ENCODE measurements at places on chromosomes 7 and 10. TPM values are rescaled to one million over a fixed set of nuclear protein-coding genes. Genes with fewer than 3 reads are reported as not detected.

ASIC3 gene
- 15.2 TPM for total RNA-seq

GRCh38 chr10:56360967-56361612 lies at the start of gene ZWINT:
TSS of gene ZWINT (minus strand) at chr10:56361259. CDS start at chr10:56361236, 23 bp downstream.
- peak; percentile 90 for DNase-seq
- peak within 1 kb of the TSS; percentile 74 for H3K4me3 ChIP-seq
- peaks cover 16% of the 10 kb centered on the region for H3K4me1 ChIP-seq
- H3K27ac ChIP-seq, result peak within 1 kb of the TSS; percentile 56
- H3K27me3 ChIP-seq, result no peaks in the 10 kb centered on the region

ZNF804B gene
- total RNA-seq, result not detected

DNA sequence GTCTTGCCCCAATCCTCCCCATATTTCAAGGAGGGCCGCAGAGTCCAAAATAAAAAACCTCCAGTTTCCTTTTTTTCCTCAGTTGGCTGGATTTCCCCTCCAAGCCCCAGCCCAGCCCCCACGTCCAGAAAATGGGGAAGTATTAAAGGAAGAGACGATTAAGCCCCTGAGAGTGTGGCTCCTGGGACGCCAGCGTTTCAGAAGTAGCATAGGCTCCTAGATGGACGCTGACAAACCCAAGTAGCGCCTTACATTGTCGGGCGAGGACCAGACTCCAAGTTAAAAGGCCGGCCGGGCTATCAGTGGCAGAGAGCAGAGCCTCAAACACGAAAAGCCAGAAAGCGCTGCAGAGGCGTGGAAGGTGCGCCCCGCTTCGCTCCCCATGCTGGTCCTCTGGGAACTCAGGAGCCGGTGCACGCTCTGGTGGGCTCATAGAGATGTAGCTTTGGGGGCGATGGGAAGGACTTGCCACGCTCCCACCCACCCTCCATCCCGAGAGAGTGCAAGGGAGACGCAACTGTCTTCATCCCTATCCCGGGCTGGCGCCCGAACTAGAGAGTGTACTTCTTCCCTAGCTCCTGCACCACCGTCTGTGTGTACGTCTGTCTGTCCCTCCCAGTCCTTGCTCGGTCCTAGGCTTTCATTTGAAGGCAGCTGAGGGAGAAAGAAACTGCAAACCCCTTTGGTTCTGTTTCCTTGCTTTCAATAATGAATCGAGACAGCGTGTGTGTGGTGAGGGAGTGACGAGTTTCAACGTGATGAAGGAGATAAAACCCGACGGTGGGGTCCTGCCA lies 6.3 kb upstream of the EMX2 start:
- peaks cover 68% of the 10 kb centered on the region for H3K27me3 ChIP-seq
- peaks cover 9% of the 10 kb centered on the region for H3K4me1 ChIP-seq
- H3K4me3 ChIP-seq, result no peak overlapping the region
- H3K36me3 ChIP-seq, result no peaks in the 10 kb centered on the region

DNA sequence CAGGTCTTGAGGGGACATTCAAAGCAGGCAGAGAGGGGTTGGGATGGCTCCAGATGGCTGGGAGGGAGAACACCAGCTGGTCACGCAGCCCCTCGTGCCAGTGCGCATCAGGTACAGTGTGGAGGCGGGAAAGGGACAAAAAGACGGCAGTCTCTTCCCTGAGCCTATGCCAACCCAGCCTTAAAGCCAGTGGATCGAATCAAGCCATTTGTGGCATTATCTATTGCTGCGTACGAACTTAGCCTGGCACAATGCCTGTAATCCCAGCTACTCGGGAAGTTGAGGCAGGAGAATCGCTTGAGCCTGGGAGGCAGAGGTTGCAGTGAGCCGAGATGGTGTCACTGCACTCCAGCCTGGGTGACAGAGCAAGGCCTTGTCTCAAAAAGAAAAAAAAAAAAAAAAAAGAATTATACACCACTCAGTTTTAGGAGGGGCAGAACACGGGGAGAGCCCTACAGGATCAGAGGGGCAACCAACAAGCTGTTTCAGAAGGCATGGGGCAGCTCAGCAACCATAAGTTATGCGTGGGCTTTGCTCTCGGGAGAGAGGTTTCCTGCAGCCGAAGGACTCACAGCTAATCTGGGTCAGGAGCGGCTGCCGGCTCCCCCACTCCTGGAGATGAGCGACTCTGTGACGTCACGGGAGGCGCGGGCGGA lies 356 bp upstream of the NDUFB2 start:
- H3K36me3 ChIP-seq, result peaks cover 11% of the 10 kb centered on the region
- H3K27ac ChIP-seq, result peak overlapping the region; percentile 91
- H3K27me3 ChIP-seq, result no peaks in the 10 kb centered on the region

DNA sequence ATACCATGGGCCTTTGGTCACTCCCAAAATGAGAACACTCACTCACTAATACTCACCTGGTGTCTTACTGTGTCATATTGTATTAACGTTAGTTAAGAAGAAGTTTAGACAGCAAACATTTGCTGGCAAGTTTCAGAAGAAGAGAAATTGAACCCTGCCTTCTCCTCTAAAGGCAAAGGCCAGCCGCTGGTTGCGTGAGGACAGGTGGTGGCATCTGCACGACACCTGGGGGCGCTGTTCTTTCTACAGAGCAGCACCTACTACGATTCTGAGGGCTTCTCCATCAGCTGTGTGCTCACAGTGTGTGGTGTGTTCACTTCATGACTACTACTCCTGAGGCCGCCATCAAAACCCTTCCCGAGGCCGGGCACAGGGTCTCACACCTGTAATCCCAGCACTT lies 17.9 kb upstream of the CLEC2L start:
- H3K27ac ChIP-seq, result no peak overlapping the region
- H3K4me1 ChIP-seq, result peaks cover 1% of the 10 kb centered on the region
- DNase-seq, result no peak
- H3K27me3 ChIP-seq, result no peaks in the 10 kb centered on the region
